ENCODE measurements at places on chromosomes 5 and 9. TPM values are rescaled to one million over a fixed set of nuclear protein-coding genes. Genes with fewer than 3 reads are reported as not detected.
A peak's percentile ranks its signal among the peaks of the same experiment; 100 is the strongest.

DNA sequence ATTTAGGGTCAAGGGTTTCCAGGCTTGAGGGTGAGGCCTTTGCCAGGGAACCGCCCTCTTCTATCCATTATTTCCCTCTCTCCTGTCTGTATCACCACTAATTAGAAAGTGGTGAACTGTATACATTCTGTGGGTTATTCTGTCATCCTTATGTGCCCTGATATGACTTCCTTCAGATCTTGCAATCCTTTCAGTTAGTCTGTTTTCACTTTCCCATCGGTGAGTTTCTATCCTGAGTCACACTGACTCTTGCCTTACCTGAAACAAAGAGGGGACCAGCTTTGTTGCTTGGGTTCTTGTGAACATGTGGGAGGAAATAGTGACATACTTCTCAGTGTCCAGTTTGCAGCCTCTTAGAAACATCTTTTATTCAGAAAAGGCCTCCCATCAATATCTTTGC is 205.4 kb upstream of the GHR start:
- H3K4me1 ChIP-seq: no peaks in the 10 kb centered on the region
- no peak for DNase-seq
- no peaks in the 10 kb centered on the region for H3K27me3 ChIP-seq
- no peak overlapping the region for H3K4me3 ChIP-seq

GRCh38 chr5:6827526-6828219 is 114.4 kb downstream of the TENT4A start:
- H3K4me1 ChIP-seq: peaks cover 61% of the 10 kb centered on the region
- H3K27ac ChIP-seq: peak overlapping the region; percentile 93
- H3K27me3 ChIP-seq: peaks cover 10% of the 10 kb centered on the region
- peak overlapping the region; percentile 74 for H3K4me3 ChIP-seq
- DNase-seq: peak; percentile 51
- no peaks in the 10 kb centered on the region for H3K36me3 ChIP-seq

- H3K27ac ChIP-seq: no peak overlapping the region
- no peak overlapping the region for H3K4me3 ChIP-seq
- no peak for DNase-seq
- no peaks in the 10 kb centered on the region for H3K27me3 ChIP-seq
Measured at GRCh38 chr5:2149195-2149539, 266.4 kb upstream of the IRX4 start.

DNA sequence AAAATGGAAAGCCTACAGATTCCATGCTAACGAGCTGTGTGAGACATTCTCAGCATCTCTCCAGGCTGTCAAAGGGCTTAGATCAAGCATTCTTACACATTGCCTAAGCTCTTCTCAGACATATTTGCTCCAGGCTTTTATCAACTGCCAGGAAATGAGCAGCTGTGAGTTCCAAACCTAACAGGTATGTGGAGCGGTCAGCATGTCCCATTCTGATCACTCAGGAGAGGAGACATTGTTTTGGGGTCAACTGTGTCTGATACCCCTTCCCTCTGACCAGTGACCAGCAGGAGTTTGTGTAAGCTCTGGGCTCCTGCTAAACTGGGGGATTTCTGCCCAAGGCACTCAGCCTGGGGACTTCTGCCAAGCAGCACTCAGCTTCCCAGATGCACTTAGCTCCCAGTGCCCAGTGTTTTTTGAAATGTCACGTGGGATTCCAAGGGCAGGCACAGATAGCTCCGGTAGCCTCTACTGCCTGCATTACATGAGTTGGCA is 229.1 kb downstream of the SEC61B start:
- no peak overlapping the region for H3K4me3 ChIP-seq
- peaks cover 20% of the 10 kb centered on the region for H3K27me3 ChIP-seq
- no peak overlapping the region for H3K27ac ChIP-seq
- H3K36me3 ChIP-seq: no peaks in the 10 kb centered on the region
- H3K4me1 ChIP-seq: peaks cover 14% of the 10 kb centered on the region

DNA sequence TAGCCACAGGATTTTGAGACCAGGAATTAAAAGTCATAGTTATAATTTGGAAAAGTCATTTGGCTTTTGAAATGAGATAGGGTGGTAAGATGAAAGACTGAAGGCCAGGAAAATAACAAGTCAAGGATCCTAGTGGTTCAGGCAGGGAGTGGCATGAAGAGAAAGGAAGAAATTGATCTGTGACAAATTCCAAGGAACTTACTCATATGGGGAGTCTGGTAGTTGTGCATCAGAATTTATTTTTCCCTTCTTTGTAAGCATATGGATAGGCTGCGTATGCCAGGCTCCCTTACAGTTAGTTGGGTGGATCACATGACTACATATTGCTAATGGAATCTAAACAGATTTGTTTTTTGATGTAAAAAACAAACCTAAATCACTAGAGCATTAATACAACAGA is 21.0 kb downstream of the ISL1 start:
- H3K4me3 ChIP-seq: no peak overlapping the region
- no peak overlapping the region for H3K27ac ChIP-seq
- no peaks in the 10 kb centered on the region for H3K4me1 ChIP-seq
- peaks cover 12% of the 10 kb centered on the region for H3K27me3 ChIP-seq

DNA sequence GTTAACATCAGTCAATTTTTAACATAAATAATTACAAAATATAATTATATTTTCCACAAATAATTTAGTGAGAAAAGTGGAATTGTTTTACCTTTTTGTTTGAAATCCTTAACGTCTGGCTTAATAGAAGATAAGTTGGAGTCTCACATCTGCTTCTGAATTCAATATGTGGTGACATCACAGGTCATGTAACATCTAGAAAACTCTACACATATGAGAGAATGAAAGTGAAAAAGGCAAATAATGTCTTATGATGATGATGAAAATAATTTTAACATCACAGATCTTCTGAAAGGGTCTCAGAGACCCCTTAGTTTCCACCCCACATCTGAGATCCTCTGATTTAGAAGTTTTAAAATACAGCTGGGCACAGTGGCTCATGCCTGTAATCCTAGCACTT is 81.5 kb downstream of the PRKACG start:
- no peak overlapping the region for H3K4me3 ChIP-seq
- H3K27ac ChIP-seq: peak overlapping the region; percentile 6
- no peak for DNase-seq
- no peaks in the 10 kb centered on the region for H3K27me3 ChIP-seq

DNA sequence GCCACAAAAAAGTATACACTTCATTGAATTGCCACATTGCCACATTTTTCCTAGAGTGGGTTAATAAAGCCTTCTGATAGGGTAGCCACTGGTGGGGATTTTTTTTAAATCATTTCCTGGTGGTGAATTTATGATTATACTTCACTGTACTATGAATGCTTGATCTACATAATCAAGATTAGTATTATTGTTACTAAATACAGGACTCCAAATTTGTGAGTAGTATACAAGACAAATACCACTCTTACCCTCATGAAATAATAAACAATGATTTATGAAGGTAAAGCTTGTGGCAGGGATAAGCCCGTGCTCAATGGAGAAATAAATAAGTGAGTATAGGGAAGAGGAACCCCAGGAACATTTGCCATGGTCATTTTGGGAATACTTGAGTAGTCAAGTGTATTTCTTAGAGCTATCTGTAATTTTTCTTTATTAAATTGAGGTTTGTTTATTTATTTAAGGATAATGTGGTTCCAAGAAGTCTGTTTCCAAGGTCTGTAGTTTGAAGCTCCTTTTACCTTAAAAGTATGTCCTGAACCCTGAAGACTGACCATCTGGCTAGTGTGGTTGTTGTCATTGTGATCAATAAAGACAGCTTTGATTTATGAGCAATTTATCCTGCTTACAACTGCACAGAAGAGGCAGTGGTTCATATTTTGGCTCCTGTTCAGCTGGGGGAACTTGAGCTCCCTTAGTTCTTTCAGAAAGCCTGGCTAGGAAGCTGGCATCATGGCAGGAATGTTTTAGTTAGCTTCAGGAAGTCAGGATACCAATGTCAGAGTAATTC is 118.6 kb downstream of the ZSWIM6 start:
- H3K36me3 ChIP-seq: peaks cover 11% of the 10 kb centered on the region
- no peak overlapping the region for H3K27ac ChIP-seq
- no peak overlapping the region for H3K4me3 ChIP-seq
- no peak for DNase-seq

- H3K4me3 ChIP-seq: no peak overlapping the region
- DNase-seq: no peak
- H3K36me3 ChIP-seq: no peaks in the 10 kb centered on the region
- H3K27ac ChIP-seq: no peak overlapping the region
Measured at GRCh38 chr5:76974785-76975184, 21.9 kb downstream of the CRHBP start.

GRCh38 chr9:90896231-90896630 is 94.6 kb downstream of the SYK start:
- DNase-seq: no peak
- no peaks in the 10 kb centered on the region for H3K4me1 ChIP-seq
- H3K27ac ChIP-seq: no peak overlapping the region
- H3K4me3 ChIP-seq: no peak overlapping the region

DNA sequence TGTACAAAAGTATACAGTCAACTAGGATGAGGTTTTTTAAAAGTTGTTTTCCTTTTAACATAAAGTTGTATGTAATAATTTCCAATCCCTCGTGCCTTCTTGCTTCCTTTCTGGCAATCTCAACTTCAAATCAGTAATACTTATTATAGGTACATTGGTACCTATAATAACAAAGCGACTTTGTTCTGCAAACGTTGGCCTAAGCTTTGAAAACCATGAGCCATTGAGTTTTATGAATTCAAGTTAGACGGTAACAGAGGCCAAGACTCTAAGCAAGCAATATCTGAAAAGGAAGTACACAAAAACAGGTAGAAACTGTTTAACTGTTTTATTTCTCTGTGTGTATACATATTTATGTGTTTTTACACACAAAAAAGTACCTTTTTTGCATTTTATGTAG is 135.2 kb upstream of the GRHPR start:
- no peaks in the 10 kb centered on the region for H3K27me3 ChIP-seq
- DNase-seq: no peak
- peaks cover 32% of the 10 kb centered on the region for H3K36me3 ChIP-seq
- H3K27ac ChIP-seq: no peak overlapping the region
- no peak overlapping the region for H3K4me3 ChIP-seq
- H3K4me1 ChIP-seq: peaks cover 25% of the 10 kb centered on the region

GRCh38 chr5:33231214-33231710 is 209.5 kb upstream of the TARS1 start:
- H3K4me1 ChIP-seq: peaks cover 10% of the 10 kb centered on the region
- no peak overlapping the region for H3K27ac ChIP-seq
- no peaks in the 10 kb centered on the region for H3K36me3 ChIP-seq
- H3K27me3 ChIP-seq: no peaks in the 10 kb centered on the region
- DNase-seq: no peak
- H3K4me3 ChIP-seq: no peak overlapping the region

DNA sequence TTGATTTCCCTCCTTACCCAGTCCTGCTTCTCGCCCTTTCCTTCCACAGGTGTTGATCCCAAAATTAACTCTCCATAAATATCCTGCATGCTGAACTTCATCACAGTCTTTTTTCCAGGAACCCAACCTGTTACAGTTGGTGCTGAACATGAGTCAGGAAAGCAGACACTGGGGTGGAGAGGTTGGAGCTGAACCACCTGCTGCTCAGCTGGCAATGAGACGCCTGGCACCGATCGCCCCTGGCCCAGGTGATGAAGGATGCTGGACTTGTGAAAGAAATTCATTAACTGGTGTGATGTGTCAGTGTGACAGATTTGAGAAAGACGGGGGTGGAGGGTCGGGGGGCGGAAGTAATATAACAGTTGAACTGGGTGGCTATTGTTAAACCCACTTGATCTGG is 30.6 kb downstream of the CPLX2 start:
- no peak overlapping the region for H3K4me3 ChIP-seq
- no peak for DNase-seq
- no peaks in the 10 kb centered on the region for H3K36me3 ChIP-seq
- H3K4me1 ChIP-seq: no peaks in the 10 kb centered on the region
- peaks cover 11% of the 10 kb centered on the region for H3K27me3 ChIP-seq

GRCh38 chr9:95689669-95690068 is 172.9 kb upstream of the PTCH1 start:
- no peaks in the 10 kb centered on the region for H3K4me1 ChIP-seq
- H3K4me3 ChIP-seq: no peak overlapping the region

DNA sequence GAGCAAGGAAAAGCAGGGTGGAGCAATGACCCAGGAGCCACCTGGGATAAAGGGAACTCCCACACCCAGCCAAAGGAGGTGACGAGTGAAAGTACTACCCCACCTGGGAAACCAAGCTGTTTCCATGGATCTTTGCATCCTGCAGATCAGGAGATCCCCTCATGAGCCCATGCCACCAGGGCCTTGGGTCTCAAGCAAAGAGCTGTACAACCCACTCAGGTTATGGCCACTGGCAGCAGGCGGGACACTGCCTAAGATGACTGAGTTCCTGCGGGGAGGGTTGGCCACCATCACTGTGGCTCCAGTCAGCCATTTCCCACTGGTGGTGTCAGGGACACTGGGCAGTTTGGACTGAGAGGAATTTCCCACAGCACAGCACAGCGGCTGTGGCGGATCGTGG is 225.7 kb downstream of the CDH9 start:
- no peaks in the 10 kb centered on the region for H3K4me1 ChIP-seq
- no peak overlapping the region for H3K4me3 ChIP-seq
- no peaks in the 10 kb centered on the region for H3K36me3 ChIP-seq
- H3K27ac ChIP-seq: no peak overlapping the region
- H3K27me3 ChIP-seq: no peaks in the 10 kb centered on the region

DNA sequence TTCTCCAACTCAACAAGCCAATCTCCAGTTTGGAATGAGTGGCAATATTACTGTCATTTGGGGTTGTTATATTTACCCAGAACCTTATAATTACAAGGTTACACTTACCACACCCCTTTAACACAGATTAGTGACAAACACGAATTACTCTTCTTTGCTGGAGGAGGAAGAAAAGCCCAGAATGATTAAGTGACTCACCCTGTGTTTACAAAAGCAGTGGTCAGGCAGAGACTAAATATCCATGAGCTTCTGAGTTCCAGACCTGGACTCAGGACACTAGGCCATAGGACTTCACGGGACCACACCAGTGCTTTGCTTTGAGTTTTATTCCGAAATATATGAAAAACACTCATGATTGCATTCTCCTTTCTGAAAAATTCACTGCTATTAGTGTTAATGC is 370.8 kb downstream of the TLE1 start:
- no peaks in the 10 kb centered on the region for H3K4me1 ChIP-seq
- no peak overlapping the region for H3K4me3 ChIP-seq
- no peaks in the 10 kb centered on the region for H3K36me3 ChIP-seq
- no peaks in the 10 kb centered on the region for H3K27me3 ChIP-seq

GRCh38 chr9:32738501-32739172 is 44.7 kb upstream of the TMEM215 start:
- no peaks in the 10 kb centered on the region for H3K27me3 ChIP-seq

DNA sequence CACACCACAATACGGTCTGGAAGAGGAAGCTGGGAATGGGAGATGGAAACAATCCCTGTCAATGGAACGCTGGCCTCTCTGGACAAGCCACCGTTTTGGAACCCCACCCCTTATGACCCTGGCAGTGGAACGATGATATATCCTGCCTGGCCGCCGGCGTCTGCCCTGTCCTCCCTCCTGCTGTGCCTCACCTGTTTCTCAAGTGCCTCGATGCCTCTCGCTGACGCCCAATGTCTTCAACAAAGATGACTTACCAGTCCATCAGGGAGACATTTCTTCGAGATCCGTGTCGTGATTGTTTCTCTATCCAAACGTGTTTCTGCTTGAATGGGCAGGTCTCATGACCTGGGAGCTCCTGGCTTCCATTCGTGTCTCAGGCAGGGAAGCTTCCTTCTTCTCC is 476.5 kb downstream of the SPATA31A7 start:
- peaks cover 7% of the 10 kb centered on the region for H3K36me3 ChIP-seq
- H3K4me1 ChIP-seq: no peaks in the 10 kb centered on the region
- no peak for DNase-seq
- no peak overlapping the region for H3K4me3 ChIP-seq

Gene CCNO
- 0.27 TPM for total RNA-seq

Gene GPR151
- not detected for total RNA-seq

Gene RAPGEF1
- 133 TPM for total RNA-seq
